ENCODE measurements at places on chromosomes 2 and 18. TPM values are rescaled to one million over a fixed set of nuclear protein-coding genes. Genes with fewer than 3 reads are reported as not detected.

The DSC2 gene
- total RNA-seq = 4.2 TPM

The SRD5A2 gene
- total RNA-seq = 0.23 TPM

The TLX2 gene
- not detected for total RNA-seq

The RAMP1 gene
- total RNA-seq = 29.3 TPM

The RAPGEF4 gene
- total RNA-seq = 60.7 TPM

The SMC6 gene
- total RNA-seq = 32.8 TPM

The AFTPH gene
- 88.1 TPM for total RNA-seq

The MEX3C gene
- total RNA-seq = 79.4 TPM

The OR6B3 gene
- not detected for total RNA-seq

The TCF7L1 gene
- 2.3 TPM for total RNA-seq

The RIT2 gene
- 59.3 TPM for total RNA-seq

The CNDP1 gene
- total RNA-seq = 0.23 TPM

The SCN9A gene
- total RNA-seq = 114 TPM

The PGAP1 gene
- total RNA-seq = 133 TPM

The LBX2 gene
- total RNA-seq = not detected
